Adipocyte (in vitro differentiated cells): ENCODE measurements at places on chromosomes 5 and 9.

- no peak for DNase-seq
These were observed 34.4 kb downstream of the ZNF366 start for GRCh38 chr5:72472666-72473422.

DNA sequence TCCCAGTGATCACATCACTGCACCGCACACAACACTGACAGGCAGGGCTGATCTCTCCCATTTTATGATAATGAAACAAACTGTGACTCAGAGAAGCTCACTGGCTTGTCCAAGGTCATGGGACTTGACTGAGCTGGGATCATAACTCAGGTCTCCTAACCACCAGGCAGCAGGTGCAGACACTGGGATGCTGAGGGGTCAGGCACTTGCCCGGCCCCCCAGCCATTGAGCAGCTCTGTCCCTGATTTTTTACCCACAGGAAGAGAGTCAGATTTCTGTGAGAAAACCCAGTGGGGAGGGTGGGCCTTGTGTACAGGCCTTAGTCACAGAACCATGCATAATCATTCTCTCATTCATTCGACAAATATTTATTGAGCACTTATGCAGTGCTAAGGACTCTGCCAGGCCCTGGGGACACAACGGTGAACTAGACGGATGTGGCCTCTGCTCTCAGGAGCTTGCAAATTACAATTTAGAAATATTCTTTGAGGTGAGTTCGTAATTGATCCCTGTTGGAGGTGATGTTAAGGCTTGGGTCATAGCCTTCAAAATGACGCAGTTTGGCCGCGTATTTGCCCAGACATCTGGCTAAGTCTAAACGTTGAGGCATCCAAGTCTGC lies 54.5 kb upstream of the TGFBR1 start:
- no peak for DNase-seq

DNA sequence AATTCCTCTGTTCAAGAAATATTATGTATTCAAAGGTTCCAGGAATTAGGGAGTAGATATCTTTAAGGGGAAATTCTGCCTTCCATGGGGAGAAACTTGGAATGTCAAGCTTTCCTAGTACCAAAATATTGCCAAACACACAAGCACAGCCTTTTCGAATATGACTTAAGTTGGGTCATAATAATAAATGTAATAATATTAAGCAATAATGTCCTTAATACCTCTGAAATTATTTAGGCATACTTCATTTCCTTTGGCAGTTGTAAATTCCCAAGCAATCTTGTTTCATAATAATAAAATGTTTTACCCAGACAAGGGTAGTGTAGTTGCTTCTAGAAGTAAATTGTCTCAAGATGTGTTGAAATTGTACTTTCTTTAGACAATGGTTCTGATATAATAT lies 630.3 kb upstream of the CDH18 start:
- DNase-seq: no peak

DNA sequence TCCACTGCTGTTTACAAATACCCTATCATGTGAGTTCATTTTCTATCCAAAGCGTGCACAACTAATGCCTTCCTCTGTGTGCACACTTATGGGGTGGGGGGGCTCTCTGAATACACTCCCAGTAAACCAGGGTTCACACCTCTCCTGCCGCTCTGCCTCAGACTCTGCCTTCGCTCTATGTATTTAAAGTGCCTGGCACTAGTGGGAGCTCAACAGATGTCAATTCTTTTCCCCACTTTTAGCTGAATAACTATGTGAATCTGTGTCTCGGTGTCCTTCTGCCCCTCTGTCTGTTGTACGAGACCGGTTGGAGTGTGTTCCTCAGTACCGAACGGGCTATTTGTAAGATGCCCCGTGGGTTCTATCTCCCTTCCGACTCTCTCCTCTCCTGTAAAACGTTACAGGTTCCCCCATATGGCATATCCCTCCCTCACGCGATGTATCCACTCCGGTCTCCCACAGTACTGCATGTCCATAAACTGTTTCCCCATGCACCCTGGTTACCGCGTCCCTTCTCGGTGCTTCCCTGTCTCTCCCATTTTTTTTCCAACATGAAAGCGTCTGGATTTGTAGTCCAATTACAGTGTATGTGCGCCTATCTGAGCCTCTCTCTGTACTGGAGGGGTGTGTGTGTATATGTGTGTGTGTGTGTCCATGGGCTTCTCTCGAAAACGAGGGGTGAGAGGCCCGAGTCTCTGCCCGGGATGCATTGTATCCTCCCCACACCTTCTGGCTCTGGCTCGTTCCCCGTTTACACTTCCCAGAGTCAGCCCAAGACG lies 1.6 kb downstream of the ELL2 start:
- peak; percentile 59 for DNase-seq

- no peak for DNase-seq
These were observed 152.7 kb upstream of the CYLC2 start for GRCh38 chr9:102842423-102842822.

GRCh38 chr9:126439402-126439765 lies 112.8 kb downstream of the MVB12B start:
- DNase-seq: peak; percentile 65

GRCh38 chr9:95515272-95516113 lies 1.3 kb downstream of the PTCH1 start:
- peak; percentile 39 for DNase-seq

DNA sequence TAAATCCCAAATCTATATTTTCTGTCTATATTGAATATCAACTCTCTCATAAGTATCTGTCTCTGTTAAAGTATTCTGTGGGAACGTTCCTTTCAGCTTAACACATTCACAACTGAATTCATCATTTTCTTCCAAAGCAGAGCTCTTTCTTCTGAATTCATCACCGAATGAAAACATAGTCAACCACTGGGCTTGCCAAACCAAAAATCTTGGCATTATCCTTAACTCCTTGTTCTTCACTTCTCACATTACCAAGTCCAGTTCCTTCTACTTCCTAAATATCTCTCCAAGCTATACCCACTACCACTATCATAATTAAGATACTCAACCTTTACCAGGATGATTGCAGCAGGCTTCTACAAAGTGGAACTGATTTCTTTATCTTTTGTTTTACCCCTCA lies 559.8 kb downstream of the MAT2B start:
- DNase-seq: no peak

- DNase-seq: no peak
These were observed 151.9 kb downstream of the EBF1 start for GRCh38 chr5:158947846-158948245.

GRCh38 chr5:151461312-151461711 lies 13.9 kb downstream of the SLC36A1 start:
- DNase-seq: no peak

GRCh38 chr5:100584889-100585288 lies 49.7 kb downstream of the FAM174A start:
- DNase-seq: peak; percentile 52

DNA sequence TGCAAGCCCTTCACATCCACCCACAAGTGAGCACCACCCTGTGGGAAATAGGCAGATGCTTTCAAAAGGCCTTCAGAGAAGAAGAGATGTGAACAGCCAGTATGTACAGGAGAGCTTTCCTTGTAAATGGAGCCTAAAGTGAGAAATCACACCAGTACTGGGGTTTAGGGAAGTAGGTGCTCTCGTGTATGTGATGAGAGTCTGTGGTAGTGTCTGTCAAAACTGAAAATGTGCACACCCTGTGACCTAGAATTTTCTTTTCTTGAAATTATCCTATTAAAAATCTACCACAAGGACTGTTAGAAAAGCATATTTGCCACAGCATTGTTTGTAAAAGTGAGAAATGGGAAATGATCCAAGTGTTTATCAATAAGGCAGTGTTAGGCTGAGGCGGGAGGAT lies 16.6 kb downstream of the OTULINL start:
- no peak for DNase-seq

GRCh38 chr5:150158170-150158949 lies 2.7 kb upstream of the PDGFRB start:
- peak; percentile 79 for DNase-seq

DNA sequence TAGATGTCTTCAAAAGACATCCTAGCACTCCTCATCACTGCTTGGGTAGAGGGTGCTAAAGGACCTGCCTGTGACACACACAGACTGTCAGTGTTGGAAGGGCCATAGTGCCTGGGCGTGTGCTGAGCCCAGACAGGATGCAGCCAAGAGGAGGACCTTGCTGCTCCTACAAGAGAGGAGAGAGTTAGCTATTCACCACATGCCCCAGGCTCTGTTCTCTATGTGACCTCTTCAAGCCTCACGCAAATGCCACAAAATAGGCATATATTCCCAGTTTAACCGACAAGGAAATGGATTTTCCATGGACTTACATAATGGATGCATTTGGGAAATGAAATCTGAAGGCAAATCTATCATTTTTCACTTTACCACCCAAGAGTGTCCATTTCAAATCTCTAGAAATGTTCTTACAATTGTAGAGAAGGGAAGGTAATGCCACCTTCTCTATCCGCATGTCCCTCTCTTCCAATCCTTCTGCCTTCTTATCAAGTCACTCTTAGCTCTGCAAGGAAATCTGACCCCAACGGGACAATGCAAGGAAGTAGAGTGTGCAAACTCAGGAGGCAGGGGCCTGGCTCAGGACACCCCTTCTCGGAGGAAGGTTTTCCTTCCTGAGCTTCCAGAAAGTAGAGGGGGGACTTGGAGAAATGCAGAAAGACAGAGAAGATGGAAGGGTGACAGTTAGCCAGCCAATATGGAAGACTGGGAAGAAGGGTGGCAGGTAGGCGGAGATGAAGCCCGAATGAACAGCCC lies 49.5 kb downstream of the TRIM32 start:
- DNase-seq: no peak

GRCh38 chr5:28807195-28807729 lies 1768.9 kb upstream of the CDH9 start:
- DNase-seq: peak; percentile 23

DNA sequence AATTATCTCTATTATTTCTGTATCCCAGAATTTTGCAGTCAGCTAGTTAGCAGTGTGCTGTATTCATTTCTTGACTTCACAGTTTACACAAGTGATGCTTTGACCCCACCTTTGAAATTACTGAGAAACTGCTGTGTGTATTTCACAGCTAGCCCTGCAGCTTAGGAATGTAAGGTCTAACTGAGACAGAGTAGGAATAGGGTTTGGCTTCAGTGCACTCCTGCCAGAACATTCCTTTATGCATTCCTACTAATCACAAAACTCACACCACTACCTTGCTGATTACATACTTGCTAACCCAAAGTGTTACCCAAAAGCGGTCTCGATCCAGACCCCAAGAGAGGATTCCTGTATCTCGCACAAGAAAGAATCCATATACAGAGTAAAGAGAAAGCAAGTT lies 551.8 kb downstream of the CDH9 start:
- DNase-seq: no peak

- DNase-seq: no peak
These were observed 24.6 kb upstream of the KIF2A start for GRCh38 chr5:62281411-62281810.

DNA sequence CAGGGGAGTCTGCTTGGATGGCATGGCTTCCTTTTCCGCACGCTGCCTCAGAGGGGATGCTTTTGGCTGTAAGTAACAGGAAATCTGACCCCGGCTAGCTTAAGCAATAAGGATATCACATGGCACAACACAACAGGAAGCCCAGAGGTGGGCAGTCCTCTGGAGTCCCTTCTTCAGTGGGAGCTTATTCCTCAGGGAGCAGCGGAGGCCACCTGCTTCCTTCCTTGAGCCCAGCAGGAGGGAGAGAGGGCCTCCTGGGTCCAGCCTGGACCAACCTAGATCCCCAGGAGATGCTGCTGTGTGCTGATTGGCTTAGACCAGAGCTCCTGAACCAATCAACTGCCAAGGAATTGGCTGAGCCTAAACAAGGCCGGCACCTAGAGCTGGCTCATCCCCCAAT lies 66.3 kb downstream of the C9orf50 start:
- DNase-seq: no peak

GRCh38 chr9:37293664-37294524 lies 128.6 kb upstream of the GRHPR start:
- peak; percentile 79 for DNase-seq

GRCh38 chr9:121660876-121661275 lies 9.4 kb downstream of the DAB2IP start:
- DNase-seq: no peak

DNA sequence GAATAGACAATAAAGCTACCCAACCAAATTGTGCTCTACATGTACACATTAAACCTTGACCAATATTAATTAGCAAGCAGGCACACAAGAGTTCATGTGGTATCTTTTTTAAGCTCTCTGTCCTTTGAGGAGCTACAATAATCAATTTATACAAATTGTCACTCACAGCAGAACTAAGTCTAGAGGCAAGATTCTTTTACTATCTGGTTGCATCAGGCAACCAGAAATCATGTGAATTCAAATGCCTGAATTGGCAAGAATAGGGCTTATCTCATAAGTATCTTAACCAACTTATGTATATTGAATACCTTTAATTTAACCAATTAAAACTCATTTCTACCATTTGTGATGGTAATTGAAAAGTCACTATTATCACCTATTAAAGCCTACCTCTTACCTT lies 145.5 kb upstream of the HAPLN1 start:
- DNase-seq: peak; percentile 24

DNA sequence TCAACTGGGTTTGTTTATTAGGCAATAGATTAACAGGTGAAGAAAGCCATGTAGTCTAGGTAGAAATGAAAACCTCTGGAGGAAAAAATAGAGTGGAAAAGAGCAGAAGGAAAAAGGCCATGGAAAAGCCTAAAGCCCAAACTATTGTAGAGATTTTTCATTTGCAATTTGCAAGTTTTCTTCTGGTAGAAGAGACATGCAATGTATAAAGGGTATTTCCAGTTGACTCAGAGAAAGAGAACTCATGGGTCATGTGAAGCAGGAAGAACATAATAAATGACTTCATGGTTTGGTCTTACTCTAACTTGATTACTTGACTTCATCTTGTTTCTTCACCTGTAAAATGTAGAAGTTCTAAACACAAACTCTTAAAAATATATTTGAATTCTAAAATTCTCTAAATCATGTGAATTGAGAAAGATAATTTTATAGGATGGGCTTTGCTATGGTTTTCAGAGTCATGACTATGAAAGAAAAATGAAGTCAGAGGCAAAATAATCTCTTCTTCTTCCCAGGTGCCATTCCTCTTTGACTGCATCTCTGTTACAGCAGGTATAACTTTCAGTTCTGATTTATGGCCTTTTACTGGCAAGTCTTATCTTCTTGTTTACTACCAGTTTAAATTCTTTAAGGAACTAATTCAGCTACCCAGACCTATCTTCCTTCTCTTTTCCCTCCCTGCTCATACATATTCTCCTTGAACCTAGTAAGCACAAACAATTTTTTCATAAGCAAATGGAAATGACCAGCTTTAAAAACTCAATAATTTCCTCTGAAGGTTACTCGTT lies 47.7 kb upstream of the TMC1 start:
- peak; percentile 46 for DNase-seq
